Esophagus squamous epithelium (tissue), 5 donors: ENCODE measurements at places on chromosomes 7 and 10.

DNA sequence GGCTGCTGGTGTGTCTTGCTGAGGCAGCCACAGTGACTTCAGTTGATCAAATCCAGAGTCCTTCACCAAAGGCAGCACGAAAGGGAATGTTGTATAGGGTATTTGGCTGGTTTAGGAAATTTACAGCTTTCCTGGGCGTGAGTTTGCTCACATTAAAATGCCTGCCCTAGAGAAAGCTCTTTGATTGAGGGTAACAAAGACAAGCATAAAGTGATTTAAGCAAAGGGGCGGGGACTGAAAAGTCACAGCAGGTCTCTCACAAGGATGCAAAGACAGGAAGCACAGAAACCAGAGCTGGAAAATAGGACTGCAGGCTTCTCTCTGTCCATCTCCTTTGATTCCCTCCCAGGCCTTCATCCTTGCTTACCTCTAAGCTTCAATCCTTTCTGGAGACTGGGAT, 139.2 kb downstream of the ELMO1 start:
- no peak for DNase-seq

- DNase-seq, result no peak
Observed at GRCh38 chr10:804191-804781, 114.8 kb upstream of the DIP2C start.

DNA sequence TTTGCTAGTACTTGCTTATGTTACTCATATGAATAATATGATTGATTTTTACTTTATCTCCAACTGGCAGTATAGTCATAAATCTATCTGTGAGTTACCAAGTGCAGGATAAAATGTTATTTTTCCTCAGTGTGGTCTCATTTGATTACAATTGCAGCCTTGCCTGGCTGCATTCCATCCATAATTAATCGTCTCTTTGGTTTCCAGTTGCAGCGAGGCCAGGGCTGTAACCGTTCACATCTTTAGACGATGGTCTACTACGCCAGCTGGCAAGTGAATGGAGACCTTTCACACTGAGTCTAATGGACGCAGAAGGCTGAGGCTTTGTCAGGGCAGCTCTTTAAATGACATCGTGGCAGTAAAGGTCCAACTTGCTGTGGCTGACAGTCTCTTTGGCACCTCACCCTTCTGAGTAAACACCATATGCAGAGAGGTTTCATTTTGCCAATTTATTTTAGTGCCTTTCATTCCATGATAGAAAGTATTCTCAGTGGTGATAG, 84.0 kb downstream of the ARL4A start:
- DNase-seq, result no peak

- DNase-seq, result no peak
Observed at GRCh38 chr7:132877573-132877972, 204.3 kb downstream of the CHCHD3 start.

GRCh38 chr7:101961811-101962210, 144.4 kb downstream of the CUX1 start:
- DNase-seq, result no peak

GRCh38 chr7:50688226-50688590, 94.5 kb downstream of the GRB10 start:
- DNase-seq, result no peak

- no peak for DNase-seq
Observed at GRCh38 chr10:26448292-26448691, 10.2 kb downstream of the APBB1IP start.

DNA sequence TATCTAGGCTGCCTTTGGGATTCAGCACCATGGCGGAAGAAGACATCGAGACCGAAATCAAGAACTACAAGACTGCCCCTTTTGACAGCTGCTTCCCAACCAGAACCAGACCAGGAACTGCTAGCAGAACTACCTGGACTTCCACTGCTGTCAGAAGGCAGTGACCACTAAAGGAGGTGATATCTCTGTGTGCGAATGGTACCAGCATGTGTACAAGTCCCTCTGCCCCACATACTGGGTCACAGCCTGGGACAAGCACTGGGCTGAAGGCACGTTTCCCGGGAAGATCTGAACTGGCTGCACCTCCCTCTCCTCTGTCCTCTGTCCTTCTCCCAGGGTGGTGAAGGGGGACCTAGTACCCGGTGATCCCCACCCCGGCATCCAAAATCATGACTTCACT, 25.6 kb upstream of the PDIA4 start:
- DNase-seq, result no peak

DNA sequence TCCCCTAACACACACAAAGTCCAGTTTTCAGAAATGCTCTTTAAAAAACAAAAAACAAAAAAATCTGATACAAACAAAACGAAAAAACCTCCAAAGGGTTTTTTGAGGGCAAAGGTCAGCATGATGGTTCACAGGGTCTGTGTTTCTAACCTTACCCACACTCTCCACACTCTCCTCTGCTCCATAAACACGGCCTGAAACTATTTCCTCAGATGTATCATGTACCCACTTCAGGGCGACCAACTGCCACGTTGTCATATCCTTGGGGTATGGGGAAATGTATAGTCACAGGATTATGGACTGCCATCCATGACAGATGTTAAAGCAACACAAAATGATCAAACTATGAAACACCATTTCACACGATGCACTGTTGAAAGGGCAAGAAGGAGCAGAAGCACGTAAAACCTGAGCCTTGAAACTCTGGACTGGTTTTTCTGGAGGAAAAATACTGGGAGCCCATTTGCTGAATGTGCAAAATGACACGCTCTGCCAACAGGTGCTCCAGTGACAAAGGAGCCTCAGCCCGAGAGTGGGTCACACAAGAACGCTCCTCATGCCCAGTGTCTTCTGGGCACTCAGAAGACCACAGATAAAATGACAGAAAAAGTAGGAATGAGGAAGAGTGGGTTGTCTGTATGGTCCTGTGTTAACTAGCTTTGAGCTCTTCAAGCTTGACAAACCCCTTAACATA, 15.8 kb downstream of the NAPEPLD start:
- DNase-seq, result no peak

DNA sequence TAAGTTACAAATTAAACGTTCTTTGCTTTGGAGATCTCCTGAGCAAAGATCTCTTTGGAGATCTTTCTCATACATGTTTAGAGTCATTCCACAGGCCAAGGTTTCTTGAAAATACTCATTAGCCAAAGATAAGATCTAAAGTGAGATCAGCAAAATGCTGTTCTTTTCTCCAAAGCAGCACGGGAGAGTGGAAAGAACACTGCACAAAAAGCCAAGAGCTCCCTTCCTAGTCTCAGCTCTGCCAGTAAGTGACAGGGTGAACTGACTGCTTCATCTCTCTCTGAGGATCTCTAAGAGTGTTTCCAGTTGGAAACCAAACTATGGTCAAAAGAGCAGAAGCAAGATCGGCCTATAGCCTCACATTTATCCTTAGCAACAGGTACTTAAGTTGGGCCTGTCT, 168.4 kb upstream of the ASAH2 start:
- DNase-seq, result no peak

- DNase-seq, result no peak
Observed at GRCh38 chr10:79391231-79392019, 44.2 kb downstream of the PPIF start.

DNA sequence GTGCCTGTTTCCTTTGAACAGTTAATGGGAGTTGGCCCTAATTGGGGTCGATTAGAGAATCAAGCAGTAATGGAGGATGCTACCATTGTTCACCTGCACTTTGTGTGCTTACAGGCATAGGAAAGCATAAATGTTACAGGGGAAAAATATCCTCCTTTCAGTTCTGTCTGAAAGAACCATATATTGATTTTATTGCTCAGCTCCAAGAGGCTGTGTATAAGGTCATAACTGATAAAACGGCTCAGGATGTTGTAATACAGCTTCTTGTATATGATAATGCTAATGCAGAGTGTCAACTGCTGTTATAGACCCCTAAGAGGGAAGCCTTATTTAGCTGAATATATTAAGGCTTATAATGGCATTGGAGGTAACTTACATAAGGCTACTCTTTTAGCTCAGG, 32.9 kb upstream of the AKR1C2 start:
- no peak for DNase-seq

- no peak for DNase-seq
Observed at GRCh38 chr10:48478980-48479811, 125.7 kb downstream of the ARHGAP22 start.

GRCh38 chr10:34931216-34931615, 116.1 kb upstream of the PARD3 start:
- DNase-seq, result no peak

GRCh38 chr10:86113983-86114382, 252.6 kb downstream of the GRID1 start:
- DNase-seq, result no peak

- no peak for DNase-seq
Observed at GRCh38 chr10:8044331-8044907, 10.1 kb upstream of the GATA3 start.

DNA sequence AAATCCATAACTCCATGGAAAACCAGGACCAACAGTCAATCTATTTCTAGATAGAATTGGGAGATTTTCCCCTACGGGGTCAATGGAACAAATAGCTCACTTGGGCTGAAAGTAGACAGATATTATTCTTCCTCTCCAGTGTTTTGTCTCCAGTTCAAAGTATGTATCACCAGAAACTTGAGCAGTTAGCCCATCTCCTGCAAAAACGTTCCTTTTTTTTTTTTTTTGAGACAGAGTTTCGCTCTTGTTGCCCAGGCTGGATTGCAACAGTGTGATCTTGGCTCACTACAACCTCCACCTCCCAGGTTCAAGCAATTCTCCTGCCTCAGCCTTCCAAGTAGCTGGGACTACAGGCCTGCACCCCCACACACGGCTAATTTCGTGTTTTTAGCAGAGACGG, 390.0 kb upstream of the AUTS2 start:
- no peak for DNase-seq

GRCh38 chr7:127770885-127771284, 118.9 kb downstream of the SND1 start:
- no peak for DNase-seq

GRCh38 chr10:22259280-22259679, 41.5 kb upstream of the EBLN1 start:
- no peak for DNase-seq

GRCh38 chr10:123018531-123018930, 9.7 kb downstream of the ACADSB start:
- no peak for DNase-seq

DNA sequence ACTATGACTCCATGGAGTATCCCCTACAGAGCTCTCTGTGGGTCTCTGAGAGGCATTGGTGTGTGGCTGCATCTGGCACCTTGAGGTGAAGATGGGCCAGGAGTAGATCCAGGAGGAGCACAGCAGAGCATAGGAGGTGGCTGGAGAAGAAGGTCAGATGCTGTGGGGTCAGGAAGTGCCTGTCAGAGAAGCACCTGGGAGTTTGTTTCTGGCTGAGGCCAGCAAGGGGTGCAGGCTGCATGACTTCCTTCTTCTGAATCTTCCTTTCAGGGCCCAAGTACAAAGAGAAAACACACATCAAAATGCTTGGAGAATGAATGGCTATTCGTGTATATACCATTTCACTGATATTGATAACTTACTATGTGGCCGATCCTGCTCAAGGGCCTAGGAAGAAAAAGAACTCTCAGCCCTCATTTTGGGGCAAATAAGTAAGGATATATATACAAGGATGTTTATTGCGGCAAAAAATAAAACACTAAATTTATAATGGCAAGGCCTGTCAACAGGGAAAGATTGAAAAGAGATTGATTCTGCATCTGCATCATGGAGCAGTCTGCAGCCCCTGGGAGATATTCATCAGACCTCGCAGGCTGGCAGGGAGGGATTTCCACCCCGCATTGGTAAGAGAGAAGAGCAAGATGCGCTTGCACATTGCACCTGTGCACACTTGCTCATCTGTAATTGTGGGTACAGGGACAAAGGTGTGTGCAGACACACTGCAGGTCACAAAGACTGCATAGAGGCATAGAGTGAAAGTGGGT, 39.2 kb downstream of the PTPRE start:
- DNase-seq, result no peak

GRCh38 chr10:7846591-7846990, 28.3 kb downstream of the TAF3 start:
- DNase-seq, result no peak

DNA sequence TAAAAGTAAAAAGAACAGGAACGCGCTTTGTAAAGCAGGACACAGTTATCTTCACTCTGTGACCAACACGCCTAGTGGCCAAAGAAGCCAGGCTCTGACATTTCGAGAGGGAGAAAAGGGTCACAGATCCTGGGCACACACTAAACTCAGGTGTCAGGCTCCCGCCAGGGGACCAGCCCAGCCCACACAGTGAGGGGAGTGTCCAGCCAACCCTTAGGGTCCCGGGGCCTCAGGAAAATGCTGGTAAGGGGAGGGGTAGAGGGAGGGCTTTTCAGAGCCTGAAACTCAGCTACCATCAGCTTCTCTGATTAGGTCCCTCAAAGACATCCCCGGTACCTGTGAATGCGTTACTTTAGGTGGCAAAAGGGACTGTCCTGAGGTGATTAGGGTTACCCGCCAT, 16.6 kb downstream of the ANXA11 start:
- no peak for DNase-seq

DNA sequence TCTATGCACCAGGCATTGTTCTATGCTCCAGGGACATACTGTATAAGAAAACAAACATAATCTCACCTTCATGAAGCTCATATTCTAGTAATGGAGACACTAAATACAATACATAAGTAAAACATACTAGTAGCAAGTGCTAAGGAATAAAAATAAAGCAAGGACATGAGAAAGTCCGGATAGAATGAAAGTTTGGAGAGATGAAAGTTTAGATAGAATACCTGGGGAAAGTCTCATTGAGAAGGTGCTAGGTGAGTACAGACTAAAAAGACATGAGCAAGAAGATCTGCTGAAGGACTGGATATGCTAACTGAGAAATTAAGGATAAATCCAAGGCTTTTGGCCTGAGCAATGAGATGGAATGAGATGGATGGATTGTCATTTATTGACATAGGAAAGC, 34.0 kb downstream of the CCDC186 start:
- no peak for DNase-seq

- DNase-seq, result no peak
Observed at GRCh38 chr7:122974229-122974628, 21.3 kb downstream of the TAS2R16 start.

GRCh38 chr10:125128397-125129075, 31.8 kb downstream of the CTBP2 start:
- no peak for DNase-seq
